ENCODE measurements at places on chromosomes 2 and 18. TPM values are rescaled to one million over a fixed set of nuclear protein-coding genes. Genes with fewer than 3 reads are reported as not detected.

Gene UGT1A3
- not detected for total RNA-seq

DNA sequence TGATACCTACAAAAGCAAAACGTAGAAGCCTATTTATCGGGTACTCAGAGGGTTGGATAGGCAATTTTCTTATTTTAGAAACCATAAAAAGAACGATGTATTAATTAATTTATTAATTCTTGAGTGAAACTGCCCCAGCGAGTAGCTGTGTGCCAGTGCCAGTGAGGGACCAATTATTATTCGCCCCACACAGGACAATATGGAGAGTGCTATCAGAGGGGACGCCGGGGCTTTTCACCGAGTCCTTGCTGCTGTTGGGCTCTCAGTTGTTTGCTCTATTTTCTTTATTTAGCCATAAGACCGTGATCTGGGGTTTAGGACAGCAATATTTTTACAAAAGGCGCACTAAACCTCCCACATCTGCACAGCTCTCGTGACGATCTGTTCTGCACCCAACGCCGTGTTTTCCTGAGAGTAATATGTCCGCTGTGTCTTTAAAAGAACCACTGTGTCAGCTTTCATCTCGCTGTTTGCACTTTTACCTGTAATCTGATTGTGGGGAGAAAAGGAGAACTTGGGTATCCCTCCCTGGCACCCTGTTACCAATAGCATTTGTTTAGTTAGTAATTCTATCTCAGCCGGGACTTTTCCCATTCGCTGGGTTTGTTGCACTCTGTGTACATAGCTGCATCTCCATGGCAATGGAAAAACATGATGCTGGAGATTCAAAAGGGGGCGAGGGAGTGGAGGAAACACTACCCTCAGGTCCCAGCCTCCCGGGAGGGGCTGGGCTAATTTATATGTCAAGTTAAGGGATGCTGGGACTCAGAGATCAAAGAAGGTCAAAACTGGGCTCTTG is 30.1 kb upstream of the ZNF516 start:
- no peak for DNase-seq

DNA sequence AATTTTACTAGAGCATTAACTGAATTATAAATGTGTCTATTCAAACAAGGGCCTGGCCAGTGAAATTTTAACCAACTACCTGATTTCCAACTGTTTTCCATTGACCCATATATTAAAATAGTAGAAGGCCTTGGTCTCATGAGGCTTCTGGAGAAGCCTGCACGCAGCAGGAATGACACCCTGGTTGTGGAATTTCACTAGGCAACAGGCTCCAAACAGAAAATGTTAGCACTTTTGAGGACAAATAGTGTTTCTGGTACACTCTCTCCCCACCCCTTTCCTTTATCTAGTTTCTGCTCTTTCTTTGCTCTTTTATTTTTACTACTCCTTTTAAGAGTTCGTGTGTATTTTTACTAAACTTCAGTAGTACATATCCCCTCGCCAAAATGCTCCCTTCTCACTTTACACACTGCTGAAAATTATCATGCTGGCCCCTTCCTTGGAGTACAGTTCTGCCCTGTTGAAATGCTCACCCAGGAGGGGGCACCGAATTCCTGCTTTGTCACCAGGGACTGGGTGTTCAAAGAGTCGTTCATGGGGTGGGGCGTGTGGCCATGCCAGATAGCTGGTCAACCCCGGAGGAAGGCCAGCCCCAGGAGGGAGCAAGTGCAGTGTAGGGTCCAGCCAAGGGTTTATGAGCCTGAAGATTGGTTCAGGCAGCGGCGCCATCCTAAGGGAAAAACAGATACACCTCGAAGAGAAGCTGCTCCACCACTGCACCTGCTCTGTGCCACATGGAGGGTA is 22.1 kb upstream of the COL6A3 start:
- no peak for DNase-seq

GRCh38 chr2:142865924-142866323 is 11.5 kb upstream of the KYNU start:
- DNase-seq, result no peak

Data from omental fat pad (tissue), 4 donors.